ENCODE measurements at places on chromosomes 1 and 21.
A peak's percentile ranks its signal among the peaks of the same experiment; 100 is the strongest.

- no peak for DNase-seq
Observed at GRCh38 chr1:221994939-221995338, 253.1 kb upstream of the DUSP10 start.

DNA sequence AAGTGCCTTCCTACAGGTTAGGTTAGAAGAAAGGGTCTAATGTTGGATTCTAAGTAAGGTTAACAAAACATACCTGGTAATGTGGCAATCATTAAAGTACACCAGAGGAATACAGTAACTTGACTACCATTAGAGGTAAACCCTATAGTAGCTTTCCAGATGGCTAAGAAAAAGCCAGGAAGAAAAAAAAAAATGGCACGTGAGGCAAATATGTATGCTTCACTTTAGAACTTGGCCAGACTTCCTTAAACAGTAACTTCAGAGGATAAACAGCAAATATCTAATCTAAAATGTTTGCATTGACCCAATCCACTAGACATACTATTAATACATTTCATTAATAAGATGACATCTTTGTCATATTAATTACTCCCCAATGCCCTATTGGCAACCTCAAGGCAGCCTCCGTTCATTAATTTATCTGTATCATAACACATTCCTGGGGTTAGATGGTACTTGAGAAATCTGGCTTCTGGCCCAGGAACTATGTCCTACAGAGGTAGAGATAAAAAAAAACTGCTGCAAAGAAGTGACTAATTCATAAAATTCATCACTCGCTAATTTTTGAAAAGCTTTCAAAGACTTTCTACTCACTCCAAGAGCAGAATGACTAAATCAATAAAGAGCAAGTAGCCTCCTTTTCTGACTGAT lies 5.8 kb downstream of the DCAF8 start:
- DNase-seq, result no peak

DNA sequence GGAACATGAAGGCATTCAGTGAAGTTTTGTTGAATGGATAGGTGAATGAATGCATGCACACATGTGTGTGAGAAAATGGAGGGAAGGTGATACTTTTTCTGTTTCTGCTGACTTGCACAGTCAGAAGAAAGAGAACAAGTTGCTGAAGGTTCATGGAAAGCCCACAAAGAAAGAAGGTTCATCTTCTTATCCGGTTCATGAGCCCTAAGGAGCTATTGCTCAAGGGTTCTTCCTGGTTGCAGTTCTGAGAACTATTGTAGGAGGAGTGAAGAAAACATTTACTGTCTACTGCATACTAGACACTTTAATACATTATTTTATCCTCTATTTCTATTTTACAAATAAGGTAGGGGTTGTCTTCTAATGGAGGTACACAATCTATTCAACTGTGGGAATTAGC lies 13.4 kb upstream of the NIBAN1 start:
- DNase-seq, result no peak

DNA sequence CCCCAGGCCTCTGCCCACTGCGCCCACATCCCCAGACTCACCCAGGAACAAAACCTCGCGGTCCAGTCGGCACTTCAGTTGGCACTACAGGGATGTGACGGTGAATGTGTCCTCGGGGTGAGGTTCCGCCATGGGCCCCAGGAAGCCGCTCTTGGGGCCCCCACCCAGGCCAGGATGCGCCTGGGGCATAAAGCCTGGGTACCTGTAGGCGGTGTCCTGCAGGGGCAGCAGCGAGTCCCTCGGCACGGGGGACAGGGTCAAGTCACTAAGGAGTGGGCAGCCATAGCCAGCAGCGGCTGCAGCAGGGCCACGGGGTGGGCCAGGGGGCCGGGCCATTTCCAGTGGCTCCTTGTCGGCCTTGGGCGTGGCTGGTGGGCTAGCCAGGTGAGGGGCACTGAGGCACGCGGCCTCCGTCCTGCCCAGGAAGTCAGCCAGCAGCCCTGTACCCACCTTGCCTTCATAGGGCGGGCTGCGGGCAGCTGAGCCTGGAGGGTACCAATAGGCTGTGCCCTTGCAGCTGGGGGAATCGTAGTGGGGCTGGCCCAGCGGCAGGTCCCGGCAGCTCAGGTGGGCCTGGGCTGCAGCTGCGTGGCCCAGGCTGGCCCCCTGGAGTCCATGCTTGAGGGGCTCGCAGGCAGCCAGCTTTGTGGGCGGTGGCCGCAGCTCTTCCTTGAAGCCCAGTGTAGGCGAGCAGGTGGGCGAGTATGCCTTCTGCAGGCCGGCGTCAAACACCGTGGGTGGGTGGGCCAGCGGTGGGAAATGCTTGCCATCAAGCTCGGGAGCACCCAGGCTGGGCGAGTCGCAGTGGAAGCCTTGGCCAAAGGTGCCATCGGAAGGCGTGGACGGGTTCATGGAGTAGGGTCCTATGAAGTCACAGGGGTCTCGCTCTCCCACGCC lies 56.5 kb downstream of the AHDC1 start:
- no peak for DNase-seq

GRCh38 chr1:207808322-207808705 lies 56.5 kb downstream of the CD46 start:
- no peak for DNase-seq

DNA sequence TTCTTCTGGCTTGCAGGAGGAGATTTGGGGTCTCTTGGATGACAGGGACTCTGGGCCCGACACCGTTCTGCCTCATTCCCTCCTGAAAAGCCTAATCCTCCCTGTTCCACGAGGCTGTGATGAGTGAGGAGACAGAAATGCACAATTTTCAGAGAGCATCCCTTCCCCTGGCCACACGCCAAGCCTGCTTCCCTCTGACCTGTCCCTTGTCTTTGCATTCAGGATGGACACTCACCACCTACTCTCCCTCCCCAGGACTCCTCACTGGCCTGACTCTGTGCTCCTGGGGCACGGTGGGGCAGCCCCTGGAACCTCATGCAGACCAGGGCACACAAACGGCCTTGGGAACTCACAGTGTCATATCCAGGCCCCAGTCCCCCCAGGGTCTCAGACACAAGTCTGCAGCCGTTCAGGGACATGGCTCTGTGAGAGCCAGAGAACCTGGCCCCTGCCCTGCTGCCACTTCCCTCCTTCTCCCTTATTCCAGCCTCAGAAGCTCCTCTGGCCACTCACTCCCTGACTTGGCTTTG lies 3.5 kb upstream of the PRAMEF12 start:
- DNase-seq, result no peak

GRCh38 chr1:243332440-243332839 lies 76.6 kb downstream of the SDCCAG8 start:
- no peak for DNase-seq

GRCh38 chr21:25895565-25896205 lies 160.9 kb downstream of the GABPA start:
- peak; percentile 12 for DNase-seq

DNA sequence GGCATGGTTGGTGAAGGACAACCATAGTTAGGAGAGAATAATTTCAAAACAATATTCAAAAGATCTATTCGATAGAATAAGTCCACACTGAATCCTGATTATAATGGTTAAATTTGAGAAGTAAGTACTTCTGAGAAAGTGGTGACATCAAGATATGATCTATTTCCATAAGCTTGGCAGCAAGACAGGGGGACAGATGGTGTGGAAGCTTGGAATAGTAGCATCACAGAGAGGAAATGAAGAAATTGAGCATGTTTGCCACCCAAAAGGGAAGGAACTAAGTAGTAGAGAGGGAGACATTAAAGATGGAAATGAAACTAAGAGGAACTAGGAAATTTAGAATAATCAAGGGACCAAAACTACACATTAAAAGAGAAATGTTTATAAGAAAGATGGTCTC lies 94.5 kb downstream of the OLFM3 start:
- DNase-seq, result no peak

GRCh38 chr1:157799996-157800395 lies 19.9 kb downstream of the FCRL1 start:
- DNase-seq, result no peak

GRCh38 chr21:33478935-33479678 lies 667 bp downstream of the TMEM50B start:
- DNase-seq, result peak; percentile 57

DNA sequence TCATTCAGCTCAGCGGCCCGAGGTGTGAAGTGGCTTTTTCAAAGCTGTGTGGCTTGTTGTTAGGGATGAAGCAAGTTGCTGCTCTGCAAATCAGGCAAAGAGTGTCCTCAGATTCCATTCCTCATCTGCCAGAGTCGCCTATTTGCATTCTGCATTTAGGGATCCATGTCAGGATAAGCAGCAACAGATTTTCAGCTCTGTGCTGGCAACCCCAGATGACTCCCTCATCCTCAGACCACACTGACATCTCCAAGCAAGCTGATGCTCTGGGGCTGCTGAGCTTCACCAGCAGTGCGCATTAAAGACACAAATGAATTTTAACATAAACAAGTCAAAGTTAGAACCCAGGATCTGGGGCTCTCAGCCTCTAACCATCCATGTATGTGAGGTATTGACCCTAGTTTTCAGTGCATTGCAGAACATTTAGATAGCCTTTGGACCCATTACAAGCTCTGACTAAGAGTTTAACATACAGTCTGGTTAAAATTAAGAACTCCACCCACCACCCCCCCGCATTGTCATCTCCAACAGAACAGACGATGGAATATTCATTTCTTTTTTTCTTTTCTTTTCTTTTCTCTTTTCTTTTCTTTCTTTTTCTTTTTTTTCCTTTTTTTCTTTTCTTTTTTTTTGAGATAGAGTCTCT lies 10.9 kb downstream of the CFAP107 start:
- DNase-seq, result no peak

- no peak for DNase-seq
Observed at GRCh38 chr1:203178083-203178482, 2.5 kb upstream of the MYBPH start.

DNA sequence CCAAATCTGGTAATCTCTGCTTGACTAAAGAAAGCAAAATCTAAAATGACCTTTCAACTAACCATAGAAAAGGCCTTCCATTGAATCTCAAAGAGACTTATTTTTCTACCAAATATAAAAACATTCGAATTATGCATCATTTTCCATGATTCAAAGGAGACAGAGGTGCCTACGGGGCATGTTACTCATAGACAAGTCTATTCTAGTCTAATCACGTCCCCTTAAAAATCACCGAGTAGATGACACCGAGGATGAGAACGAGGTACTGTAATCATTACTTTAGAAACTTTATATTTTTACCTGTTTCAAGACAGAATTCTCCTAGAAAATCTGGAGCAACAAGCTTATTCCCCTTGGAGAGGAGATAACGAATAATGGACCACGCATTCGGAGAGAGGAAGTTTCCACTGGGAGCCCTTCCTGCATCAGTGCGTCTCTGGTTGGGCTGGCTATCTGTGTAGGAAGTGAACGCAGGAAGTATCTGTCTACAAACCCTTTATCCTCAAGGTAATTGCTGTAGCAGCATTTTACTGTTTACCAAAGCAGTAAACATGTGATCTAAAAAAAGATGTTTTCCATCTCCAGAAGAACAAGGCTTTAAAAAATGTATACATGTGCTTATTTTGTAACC lies 9.5 kb downstream of the ERG start:
- DNase-seq, result no peak

DNA sequence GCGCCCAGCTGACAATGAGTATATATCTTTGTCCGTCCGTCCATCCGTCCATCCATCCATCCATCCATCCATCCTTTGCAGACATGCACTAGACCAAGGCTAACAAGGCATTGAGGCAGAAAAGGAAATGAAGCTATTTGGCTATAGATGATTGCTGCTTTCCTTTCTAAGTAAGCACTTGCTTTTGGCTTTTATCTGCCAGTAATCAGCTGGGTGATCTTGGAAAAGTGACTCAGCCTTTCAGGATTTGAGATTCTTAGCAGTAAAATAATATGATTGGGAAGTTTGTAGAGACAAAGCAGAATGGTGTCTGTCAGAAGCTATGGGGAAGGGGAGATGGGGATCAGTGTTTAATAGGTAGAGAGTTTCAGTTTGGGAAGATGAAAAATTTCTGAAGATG lies 22.7 kb downstream of the ZFYVE9 start:
- DNase-seq, result no peak

DNA sequence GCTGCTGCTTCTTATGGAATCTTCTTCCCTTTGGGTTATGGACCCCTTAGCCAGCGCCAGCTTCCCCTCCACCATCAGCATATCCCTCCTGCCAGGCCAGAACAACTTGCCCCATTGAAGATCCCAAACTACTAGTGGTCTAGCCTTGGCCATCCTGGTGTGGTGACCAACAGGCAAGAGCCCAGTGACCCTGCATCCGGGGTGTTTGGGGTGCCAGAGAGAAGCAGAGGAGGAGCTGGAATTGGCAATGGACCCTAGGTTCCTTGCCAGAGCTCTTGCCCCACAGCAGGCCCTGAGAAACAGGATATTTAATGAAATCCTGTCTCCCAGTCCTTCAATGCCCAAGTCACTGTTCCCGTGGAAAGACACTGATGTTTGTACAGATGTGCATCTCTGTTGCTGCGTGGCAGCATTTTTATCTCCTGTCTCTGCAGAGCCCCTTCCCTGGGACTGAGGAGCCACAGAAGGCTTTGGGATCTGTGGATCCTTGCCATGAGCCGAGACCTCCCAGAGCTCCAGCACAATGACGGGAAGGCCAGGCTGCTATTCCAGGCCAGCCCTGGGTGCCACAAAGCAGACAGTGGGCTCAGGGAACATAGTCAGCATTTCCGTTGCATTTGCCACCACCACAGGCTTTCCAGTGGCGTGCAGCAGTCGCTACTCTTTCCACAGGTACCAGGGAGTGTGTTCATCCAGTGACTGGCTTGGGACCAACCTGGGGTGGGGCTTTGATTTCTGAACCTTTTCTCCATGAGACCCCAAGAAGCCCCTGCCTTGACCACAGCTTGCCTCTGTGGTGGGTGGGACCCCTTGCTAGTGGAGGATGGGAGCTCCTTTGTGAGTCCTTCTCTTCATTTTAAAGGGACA lies 21.6 kb downstream of the NAV1 start:
- no peak for DNase-seq

GRCh38 chr1:229928767-229929166 lies 138.3 kb upstream of the GALNT2 start:
- no peak for DNase-seq

DNA sequence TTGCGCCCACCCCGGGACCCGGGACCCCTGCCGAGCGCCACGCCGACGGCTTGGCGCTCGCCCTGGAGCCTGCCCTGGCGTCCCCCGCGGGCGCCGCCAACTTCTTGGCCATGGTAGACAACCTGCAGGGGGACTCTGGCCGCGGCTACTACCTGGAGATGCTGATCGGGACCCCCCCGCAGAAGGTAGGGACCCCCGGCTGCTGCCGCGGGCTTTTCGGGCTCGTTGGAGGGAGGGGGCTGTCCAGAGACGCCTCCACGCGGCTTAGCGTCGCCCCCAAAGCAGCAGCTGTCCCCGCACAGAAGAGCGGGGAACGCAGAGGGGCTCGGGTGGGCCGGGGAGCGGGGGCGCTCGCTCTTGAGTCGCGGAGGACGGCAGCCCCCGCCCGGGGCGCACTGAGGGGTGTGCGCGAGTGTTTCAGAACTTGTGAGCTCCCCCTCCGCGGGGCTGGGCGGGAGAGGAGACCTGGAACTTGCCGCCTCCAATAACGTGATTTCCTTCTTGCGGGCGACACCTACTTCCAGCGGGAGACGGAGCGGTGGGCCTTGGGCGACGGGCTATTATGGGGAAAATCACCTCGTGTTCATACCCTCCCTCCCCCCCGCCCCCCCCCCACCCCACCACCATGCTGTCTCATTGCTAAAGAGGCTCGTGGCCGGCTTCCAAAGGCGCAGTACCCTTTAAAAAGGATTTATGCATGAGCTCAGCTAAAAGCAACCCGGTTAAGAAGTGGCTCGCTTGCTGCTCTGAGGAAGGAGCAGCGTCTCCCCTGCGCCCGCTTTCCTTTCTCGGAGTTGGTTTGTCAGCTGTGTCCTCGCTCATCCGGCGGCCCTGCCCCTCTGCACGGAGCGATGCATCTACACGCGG lies 664 bp downstream of the BACE2 start:
- DNase-seq, result peak; percentile 27

- no peak for DNase-seq
Observed at GRCh38 chr1:75937034-75937433, 4.8 kb upstream of the ASB17 start.

Measured in stimulated activated CD4-positive, alpha-beta T cell treated with anti-CD3 and anti-CD28 coated beads, Interleukin-15, amount 100 ng/mL, for 24 hours (primary cell).